ENCODE measurements at places on chromosomes 7 and 10.

GRCh38 chr7:149020483-149020882 lies 7.8 kb downstream of the PDIA4 start:
- DNase-seq, result no peak

DNA sequence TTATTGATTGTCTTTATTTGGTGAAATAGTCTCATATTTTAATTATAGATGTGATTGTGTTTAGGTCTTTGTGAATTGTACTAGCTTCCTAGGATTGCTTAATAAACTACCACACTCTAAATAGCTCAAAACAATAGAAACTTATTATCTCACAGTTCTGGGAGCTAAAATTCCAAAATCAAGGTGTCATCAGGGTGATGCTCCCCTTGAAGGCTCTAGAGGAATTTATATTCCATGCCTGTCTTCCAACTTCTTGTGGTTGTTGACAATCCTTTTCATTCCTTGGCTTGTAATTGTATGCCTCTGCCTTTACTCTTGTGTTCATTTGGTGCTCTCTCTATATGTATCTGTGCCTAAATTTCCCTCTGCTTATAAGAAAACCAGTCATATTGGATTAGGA lies 155.3 kb upstream of the AKR1E2 start:
- DNase-seq, result no peak

DNA sequence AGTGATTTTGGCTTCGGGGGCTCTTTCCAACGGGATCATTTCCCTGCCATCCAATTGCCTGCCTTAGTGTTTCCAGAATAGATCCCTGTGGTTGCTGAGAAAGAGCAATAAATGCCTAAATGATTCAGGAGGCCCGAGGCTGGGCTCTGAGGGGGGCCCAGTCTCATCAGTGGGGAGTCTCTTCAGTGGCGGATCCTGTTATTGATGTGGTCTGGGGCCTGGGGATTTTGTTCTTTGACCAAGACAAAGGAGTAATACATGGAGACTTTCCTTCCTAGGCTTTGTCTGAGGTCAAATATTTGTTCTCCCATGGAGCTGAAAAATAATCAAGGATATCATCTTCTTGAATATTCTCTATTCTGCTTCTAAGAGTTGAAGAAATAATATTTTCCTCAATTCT lies 40.8 kb downstream of the TAS2R41 start:
- DNase-seq, result no peak

DNA sequence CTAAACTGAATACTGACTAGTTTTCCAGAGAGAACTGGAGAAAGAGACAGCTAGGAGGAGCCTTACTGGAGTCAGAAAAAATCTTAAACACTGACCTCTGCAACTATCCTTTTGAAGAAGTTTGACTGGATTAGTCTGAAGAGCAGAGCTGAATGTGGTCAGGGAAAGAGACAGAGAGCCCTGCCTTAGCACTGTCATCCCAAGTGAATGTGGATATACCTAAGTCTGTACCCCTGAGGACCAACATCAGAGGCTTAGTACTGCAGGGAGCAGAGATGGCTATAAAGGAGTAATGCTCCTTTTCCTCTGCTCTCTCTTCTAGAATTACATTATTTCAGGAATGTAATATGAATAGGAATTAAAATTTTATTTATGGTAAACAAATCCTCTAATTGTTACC lies 69.8 kb upstream of the TMEM140 start:
- no peak for DNase-seq

DNA sequence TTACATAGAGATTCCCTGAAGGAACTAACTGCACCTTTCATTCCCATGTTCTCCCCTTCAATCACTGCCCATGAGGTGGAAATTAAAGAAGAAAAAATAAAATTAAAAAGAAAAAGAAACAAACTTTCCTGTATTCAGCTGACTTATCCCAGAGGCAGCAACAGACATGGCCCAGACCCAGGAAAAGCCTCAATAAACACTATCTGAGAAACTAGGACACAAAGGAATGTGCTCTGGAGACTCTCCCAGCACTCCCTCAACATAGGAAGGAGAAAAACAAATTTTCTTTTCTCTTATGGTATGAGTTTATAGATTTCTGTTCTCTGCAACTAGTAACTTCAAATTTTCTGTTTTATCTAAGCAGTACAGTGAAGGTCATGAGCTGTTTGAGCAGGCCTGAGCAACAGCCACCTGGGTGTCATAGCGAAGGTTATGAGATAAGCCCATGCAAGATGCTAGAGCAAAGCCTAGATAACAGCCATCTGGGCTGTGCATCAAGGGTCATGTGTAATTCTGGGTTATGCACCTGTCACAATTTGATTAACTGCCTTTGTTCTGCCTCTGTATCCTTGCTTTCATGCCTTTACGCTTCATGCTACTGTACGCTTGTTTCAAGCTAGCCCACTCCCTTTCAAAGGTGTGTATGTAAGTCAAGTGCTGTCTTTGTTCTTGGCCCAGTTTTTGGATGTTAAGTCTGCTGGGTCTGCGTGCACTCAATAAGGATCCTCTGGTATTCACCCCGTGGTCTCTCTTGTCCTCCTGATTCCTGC lies 11.0 kb upstream of the OR6B1 start:
- DNase-seq, result no peak

DNA sequence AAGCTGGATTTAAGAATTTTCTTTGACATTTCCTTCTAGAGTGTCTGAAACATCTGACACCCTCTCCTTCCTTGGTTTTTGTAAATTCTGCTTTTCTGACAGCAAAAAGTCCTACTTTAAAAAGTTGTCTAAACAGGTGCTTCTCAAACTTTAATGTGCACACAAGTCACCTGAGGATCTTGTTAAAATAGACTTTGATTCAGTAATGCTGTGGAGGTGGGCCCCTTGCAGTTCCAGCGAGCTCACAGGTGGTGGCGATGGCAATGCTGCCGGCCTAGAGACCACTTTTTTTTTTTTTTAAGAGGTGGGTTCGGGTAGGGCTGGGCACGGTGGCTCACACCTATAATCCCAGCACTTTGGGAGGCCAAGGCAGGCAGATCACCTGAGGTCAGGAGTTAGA lies 77.1 kb downstream of the ABCC2 start:
- no peak for DNase-seq
